ENCODE measurements at places on chromosomes 1 and 21.

- no peak for DNase-seq
Measured at GRCh38 chr21:37769656-37770055, 146.6 kb downstream of the KCNJ6 start.

DNA sequence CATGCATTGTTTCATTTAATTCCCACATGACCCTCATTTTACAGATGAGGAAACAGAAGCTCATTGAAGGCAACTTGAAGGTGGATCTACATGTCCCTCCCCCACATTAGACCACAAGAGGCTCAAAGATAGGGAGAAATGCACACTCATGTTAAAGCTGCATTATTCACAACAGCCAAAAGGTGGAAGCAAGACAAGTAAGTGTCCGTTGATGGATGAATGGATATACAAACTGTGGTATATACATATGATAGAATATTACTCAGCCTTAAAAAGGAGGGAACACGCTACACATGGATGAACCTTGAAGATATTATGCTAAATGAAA is 149.7 kb upstream of the JUN start:
- peak; percentile 33 for DNase-seq

- no peak for DNase-seq
Measured at GRCh38 chr1:204831186-204831585, 39.5 kb upstream of the NFASC start.

DNA sequence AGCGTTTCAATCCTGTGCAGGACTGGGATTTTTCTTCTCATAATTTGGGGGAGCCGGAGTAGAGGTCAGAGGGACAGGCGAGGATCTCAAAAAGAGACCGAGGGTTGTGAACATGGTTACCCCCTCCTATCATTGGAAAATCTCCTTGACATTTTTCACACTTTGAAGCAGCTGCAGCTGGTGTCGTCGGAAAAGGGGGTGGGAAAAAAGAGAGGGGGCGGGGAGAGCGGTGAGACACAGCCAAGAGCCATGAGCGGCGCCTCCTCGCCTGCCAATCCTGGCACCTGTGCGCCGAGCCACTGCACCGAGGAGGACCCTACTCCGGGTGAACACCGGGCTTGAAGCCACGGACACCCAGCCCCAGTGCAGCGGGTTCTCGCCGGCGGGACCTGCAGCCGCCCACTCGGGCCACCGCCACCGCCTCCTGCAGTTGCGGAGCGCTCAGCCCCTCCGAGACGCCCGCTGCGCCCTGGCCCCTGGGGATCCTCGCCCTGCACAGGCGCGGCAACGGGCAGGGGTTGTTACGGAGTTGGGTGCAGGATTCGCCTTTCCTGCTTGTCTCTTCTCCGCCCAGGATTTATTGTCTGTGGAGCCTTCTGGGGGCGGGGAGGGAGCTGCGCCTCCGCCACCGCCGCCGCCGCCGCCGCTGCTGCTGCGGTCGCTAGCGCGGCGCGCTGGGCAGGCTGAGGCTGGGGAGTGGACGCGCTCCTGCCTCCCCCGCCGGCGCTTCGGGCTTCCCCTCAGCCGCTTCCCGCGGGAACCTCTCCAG is at the start of gene LRRC7:
Gene LRRC7 (plus strand): TSS at position 271 of the 769 bp plus-strand sequence. CDS start 718 bp downstream, outside the sequence.
- no peak for DNase-seq

DNA sequence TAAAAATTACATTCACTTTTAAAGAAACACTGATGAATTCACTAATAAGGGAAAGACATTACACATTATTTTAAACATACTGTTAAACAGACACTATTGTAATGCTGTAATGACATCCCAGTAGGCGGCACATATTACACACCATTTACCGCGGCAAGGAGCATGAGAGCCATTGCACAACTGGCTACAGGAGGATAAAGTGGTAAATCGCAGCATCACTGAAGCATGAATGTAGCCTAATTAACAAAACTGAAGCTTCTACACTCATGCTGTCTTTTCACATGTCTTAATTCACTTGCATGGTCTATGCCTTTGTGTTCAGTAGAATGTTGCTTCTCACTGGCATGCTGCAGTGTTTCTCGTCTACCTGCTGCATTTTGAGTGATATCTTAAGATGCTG is 1046.0 kb downstream of the MRPL39 start:
- DNase-seq = no peak

DNA sequence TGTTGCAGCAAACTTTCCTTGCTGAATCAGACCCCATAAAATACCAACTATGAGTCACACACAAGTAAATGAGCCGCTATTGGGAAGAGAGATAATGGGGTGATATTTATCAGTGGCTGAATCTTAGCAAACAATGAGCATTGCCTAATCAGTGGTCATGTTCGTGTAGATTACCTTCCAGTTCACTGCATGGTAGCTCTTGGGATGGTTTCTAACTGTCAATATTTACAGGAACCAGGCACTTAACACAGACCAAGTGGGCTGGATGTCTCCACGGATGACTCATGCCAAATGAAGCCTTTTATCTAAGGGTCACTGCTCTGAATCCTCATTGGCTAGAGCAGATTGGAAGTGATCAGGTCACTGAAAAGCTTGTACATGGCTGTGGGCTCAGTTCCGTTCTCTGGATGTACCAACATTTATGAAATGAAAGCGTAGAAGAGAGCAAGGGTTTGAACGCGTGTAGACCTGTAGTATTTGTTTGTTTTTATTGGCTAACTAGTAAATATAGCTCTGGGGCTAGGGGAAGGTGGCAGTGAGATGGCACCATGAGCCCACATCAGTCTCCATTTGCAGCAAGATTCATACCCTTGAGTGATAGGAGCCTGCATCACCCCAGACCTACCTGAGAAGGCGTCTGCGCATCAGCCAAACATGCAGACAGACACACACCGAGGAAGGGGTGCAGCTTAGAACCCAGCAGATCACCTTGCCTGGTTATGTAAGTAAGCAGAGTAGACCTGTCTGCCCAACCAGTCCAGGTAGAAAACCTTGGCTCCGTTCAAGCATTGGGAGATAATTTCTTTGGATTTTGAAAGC is 153.3 kb downstream of the TOMM20 start:
- DNase-seq = peak; percentile 96

GRCh38 chr1:51000651-51001050 is 30.6 kb downstream of the CDKN2C start:
- DNase-seq = no peak

DNA sequence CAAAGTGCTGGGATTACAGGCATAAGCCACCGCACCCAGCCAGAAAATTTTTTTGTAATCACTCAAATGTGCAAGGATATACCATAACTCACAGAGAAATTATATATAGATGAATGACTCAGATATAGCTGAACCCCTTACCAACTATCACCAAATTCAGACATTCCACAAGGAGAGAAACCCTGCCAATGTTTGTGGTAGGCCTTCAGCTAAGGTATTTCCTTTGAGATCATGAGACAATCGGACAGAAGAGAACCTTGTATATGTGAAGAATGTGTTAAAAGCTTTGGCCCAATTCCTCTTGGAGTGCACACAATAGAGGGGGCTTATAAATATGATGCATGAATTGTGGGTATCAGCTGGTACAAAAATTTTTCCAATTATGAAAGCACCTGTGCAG is 50.7 kb downstream of the ZNF684 start:
- DNase-seq = no peak

DNA sequence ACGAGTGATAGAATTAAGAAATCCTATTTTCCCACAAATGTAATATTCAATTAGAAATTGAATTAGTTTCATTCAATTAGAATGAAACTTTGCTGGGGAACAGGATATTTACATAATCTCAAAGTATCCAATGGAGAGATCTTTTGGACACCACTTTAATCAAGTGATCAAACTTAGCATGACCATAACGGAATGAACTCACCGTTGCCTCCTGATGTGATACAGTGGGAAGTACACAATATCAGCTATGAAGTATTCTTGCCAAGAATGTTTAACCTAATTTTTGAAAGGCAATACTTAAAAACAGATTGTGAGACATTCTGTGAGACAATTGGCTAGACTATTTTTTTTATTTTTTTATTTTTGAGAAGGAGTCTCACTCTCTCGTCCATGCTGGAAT is 16.6 kb downstream of the CDKN2C start:
- DNase-seq = no peak

GRCh38 chr21:42336054-42336453 is 14.7 kb downstream of the TFF2 start:
- DNase-seq = no peak

- DNase-seq = no peak
Measured at GRCh38 chr1:95409276-95409675, 175.3 kb downstream of the RWDD3 start.

- peak; percentile 68 for DNase-seq
Measured at GRCh38 chr1:201649761-201650622, 111.1 kb downstream of the NAV1 start.

DNA sequence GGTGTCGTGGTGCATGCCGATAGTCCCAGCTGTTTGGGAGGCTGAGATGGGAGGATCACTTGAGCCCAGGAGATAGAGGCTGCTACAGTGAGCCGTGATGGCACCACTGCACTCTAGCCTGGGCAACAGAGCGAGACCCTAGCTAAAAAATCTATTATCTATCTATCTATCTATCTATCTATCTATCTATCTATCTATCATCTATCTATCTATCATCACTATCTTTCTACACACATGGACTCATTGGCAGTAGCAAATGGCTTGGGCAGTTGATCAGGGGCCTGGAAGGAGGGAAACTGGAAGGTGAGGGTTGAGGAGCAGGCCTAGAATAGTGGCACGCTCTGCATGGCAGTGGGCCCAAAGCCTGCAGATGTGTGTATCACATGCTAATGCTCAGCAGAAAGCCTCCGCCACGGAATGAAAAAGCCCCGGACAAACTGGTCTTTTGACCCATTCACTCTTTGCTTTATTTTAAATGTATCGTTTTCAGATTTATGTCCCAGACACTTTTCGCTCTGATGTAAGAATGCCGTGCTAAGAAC is 7.3 kb upstream of the HUNK start:
- DNase-seq = no peak

DNA sequence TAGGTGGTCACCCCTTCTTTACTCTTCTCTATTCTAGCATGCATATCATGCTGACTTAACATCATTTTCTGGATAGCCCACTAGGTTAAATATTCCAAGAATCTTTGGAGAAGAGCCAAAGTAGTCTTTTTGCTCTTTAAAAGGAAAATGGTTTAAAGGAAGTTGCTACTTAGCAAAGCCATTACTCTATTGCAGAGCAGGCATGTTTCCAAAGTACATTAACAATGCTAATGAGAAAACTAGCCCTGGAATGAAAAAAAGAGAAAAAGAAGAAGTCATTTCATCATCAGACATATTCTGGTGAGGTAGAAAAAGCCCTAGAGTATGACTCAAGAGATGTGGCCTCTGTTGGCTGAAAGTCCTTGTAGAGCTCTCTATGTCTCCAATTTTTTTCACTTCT is 74.0 kb downstream of the NUF2 start:
- DNase-seq = no peak

DNA sequence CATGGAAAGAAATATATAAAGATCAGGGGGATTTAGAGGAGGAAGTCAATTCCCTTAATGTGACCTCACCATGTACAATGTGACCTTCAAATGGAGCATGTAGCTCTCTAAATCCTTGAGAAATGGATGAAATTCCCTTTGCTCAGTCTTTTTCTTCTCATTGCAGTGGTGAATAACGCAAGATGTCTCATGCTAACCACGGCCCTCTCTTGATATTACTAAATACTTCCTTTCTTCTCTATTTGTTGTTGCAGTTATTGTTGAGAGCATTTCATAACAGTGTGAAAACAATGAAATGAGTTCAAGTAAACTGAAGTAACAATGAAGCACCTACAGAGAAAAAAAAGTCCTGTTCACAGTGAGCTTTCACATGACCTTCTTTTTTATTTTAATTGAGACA is 55.6 kb downstream of the ZNF281 start:
- peak; percentile 53 for DNase-seq

DNA sequence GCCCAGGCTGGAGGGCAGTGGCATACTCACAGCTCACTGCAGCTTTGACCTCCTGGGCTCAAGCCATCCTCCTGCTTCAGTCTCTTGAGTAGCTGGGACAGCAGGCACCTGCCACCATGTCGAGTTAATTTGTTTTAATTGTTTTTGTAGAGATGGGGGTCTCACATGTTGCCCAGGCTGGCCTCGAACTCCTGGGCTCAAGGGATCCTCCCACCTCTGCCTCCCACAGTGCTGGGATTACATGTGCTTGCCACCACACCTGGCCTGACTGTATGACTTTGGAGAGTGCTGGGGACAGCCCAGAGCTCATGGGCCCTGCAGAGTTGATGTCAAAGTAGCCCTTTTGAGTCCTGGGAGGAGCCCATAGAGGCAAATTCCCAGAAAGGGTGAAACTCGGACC is 1.8 kb downstream of the OBSCN start:
- DNase-seq = no peak

DNA sequence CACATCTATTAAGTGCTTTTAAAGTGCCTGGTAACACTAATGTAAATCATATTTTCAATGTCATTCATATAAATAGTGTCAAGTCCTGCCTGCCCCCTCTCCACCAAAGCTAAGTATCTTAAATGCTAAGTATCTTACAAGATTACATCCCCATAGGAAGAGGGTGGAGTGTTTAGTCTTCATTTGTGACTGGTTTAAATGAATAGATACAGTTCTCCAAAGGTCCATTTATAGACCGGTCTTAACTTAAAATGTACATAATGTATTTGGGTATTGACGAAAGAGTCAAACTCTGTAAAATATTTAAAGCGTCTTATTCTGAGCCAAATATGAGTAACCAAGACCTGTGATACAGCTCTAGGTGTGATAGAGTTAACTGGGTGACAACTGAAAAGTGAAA is 60.2 kb downstream of the POU2F1 start:
- DNase-seq = no peak

GRCh38 chr1:193566735-193567134 is 380.3 kb upstream of the B3GALT2 start:
- DNase-seq = no peak

DNA sequence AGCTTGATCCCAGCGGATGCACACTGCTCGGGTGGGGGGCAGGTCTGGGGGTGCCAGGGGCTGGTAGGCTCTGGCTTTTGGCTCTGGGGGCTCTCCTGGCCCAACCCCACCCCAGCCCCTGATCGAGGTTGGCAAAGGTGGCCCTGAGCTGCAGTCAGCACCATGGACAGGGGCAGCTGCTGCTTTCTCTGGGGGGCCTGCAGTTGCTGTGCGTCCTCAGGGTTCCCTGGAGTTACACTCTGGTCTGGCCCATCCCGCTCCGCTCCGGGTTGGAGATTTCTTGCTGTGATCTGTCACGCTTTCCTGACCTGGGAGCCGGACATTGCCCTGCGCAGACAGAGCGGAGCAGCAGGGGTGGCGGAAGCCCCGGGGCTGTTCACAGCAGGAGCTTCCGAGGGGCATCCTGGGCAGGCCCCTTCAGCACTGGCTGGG is 8.0 kb upstream of the PLCH2 start:
- DNase-seq = no peak

Measured in fibroblast of mammary gland (primary cell).